ENCODE measurements at places on chromosomes 1 and 21. TPM values are rescaled to one million over a fixed set of nuclear protein-coding genes. Genes with fewer than 3 reads are reported as not detected.

- no peak for DNase-seq
These were observed 117.6 kb downstream of the LEPR start for GRCh38 chr1:65538086-65538485.

DNA sequence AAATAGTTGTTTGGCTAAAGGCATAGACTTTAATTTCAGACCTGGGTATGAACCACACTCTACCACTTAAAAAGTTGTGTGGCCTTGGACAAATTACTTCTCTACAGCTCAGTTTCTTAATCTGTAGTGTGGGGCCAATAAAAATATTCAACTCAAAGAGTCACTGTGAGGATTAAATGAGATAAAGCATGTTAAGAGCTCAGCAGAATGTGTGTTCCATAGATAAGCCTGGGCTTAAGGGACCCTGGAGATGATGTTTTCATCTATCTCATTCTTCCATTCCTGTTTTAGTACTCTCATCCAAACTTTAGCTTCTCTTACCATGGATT is 17.7 kb downstream of the S100A10 start:
- DNase-seq, result no peak

- DNase-seq, result no peak
These were observed 140.2 kb downstream of the TGFB2 start for GRCh38 chr1:218485241-218485928.

DNA sequence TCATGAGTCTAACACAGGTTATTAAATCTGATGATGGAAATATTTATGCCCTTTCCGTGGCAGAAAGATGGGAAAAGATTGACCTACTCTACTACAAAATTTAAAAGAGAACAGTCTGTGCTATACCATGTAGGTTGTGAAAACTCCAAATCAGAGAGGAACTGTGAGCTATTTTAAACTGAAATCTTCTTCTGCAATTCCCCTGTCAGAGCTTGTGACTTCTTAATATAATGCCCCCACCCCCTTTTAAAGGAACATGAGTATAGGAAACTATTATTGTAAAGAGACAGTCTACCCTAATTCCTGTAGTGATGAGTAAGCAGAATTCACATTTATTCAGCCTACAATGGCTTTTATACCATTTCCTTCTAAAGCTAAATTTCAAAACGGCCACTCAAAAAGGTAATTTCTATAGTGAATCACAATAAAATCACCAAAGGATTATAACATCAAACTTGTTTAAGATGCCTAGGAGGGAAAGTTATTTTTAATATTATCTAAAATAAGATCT is 11.7 kb downstream of the DSCAM start:
- no peak for DNase-seq

GRCh38 chr1:200740571-200741208 is 2.0 kb downstream of the CAMSAP2 start:
- DNase-seq, result no peak

DNA sequence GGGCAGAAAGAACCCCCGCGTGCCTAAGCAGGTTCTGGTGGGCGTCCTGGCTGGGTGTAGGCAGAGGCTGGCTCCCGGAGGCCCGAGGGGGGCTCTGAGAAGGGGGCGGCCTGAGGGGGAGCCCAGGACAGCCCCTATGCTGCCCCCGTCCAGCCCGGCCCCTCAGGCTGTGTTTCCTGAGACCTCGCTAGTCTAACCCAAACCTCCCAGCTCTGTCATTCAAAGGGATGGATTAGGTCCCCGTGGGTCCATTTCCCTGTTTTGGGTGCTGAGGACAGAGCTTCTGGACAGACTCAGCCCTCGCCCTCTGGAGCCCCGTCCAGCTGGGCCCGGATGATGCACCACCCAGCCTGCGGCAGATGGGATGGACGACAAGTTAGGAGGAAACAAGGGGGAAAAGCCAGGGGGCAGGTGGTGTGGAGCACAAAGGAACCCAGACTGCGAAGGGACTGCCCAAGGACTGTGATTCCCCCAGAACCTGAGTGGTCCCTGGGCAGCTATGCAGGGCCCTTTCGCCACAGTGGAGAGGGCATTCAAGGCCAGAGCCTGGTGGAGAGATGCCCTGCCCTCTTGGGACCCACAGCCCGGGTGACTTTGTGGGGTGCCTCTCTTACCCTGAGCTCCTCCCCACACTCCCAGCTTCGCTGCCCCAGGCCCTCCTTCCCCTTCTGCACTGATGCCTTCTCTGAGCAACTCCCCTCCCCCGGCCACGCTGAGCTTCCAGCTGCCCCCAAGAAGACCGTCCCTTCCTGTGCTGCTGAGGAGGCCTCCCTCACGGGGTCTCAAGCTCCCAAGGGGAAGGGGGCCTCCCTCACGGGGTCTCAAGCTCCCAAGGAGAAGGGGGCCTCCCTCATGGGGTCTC is 2.8 kb downstream of the HES4 start:
- DNase-seq, result no peak

The CHIT1 gene
- total RNA-seq, result not detected

Measured in SK-MEL-5 (cell line).